Cerebellum (tissue), 4 donors: ENCODE measurements at places on chromosomes 7 and 10. TPM values are rescaled to one million over a fixed set of nuclear protein-coding genes. Genes with fewer than 3 reads are reported as not detected.

Gene FOXP2
- total RNA-seq, result 228 TPM

Gene ITIH2
- 14.0 TPM for total RNA-seq

Gene INMT
- total RNA-seq, result 0.73 TPM

Gene TPST1
- total RNA-seq, result 45.0 TPM

Gene ZNF33B
- total RNA-seq, result 50.5 TPM

Gene GPER1
- total RNA-seq, result 0.73 TPM

Gene ACHE
- 14.4 TPM for total RNA-seq

Gene NPSR1
- 4.4 TPM for total RNA-seq

Gene AKR1D1
- not detected for total RNA-seq

Gene TRIM50
- total RNA-seq, result not detected

Gene CALN1
- 14.9 TPM for total RNA-seq

- DNase-seq, result peak; percentile 4
Measured at GRCh38 chr7:80659120-80660055, 20.9 kb downstream of the CD36 start.

- DNase-seq, result no peak
Measured at GRCh38 chr7:32643194-32643593, 147.9 kb downstream of the AVL9 start.

DNA sequence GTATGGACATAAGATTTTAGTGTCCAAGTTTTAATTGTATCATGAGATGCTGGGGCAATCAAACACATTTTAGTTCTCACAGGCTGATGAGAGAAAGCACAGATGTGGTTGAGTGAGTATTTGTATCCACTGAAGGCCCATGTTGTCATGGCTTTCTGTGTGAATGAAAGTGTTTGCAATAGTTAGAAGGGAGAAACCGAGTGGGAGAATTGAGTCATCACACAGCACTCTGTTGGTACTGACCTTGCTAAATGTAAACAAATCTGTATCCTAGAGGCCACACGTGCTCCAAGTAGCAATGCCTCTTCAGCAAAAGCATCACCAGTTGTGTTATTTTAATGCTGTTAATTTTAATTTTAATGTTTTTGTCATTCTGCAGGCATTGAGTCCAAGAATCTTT lies 121.2 kb downstream of the EMX2 start:
- DNase-seq, result no peak

GRCh38 chr10:124688889-124689670 lies 55.1 kb downstream of the FAM53B start:
- DNase-seq, result no peak

DNA sequence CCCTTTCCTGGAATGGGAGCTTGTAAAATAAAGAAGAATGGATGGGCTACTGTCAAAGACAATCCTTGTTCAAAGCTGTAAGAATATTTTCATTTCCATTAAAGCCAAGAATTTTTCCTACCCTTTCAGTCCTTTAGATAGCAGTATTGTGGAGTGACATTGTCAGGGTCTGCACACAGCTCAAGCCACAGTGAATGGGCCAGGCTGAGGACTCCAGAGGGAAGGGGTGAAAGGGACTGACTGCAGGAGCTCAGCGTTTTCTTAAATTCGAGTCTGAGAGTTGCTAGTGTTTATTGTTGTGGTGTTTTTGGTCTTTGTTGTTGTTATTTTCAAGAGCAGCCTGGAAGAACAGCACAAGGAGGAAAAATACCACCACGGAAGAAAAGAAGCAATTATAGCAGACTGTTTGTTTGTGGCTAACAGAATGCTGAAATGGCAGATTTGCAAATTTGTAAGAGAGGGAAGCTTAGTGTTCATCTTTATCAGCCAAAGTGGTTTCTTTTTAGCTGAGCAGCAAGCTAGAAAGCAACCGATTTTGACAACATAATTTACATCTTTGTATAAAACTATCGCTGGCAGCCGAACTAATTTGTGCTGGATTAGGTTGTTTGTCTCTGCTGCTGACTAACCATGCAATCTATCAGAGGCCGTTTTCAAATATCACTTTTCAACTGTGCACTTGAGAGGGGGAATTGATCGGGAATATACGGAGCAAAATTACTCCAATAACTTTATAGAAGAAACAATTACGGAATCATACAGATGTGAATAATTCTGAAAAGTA lies 192.1 kb downstream of the LRMDA start:
- DNase-seq, result no peak

DNA sequence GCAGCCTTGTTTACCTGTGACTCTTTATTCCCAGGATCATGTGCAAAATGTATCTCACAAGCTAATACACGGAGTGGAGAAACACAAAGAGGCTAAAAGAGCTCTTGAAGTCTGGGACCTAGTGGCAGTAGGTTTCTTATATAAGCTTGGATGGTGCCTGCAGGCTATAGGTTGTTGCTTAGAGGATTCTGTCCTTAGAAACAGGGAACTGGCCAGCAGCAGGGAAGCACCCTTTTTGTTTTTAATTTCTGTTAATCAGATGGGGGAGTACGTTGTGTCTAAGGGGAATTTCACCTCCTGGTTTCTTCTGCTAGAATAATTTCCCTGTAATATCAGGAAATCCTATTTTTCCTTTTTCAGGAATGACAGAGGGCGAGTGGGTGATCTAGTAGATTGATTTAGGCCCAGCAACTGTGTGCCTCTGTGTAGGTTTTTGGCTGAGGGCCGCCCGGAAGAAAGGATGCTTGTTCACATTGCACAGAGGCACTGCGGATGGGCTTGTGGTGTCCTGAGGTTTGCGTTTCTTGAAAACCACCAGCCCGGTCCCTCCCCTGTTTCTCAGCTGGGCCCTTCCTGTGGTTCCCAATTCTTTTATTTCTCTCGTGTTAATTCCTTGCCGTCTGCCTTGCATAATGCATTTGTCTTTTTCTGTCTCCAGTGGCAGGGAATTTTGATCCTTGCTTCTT lies 158.0 kb downstream of the CAMK1D start:
- DNase-seq, result no peak

GRCh38 chr7:94616855-94617254 lies 39.1 kb downstream of the SGCE start:
- DNase-seq, result no peak

DNA sequence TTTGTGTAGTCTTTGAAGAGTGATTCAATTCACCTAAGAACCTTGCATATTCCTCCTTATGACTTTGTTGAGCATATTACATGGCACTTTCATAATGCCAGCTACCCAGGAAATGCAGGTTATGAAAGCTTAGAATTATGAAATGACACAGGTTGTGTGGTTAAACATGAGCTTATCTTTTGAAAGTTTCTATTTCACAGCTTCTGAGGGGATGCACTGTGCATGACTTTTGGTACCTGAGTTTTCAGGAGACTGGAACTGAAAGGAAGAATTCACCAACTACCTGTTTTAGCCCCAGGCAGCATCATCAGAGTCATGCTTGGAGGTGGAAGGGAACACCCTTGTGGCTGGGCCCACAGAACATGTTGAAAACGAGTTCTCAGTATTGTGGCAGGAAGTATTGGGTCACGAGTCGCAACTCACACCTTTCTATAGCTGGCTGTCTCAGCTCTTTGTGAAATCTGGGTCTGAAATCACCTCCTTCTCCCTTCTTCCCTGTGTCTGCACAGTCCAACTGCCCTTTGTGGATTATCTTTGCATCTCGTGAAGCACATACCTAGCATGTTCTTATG lies 228.2 kb downstream of the PTEN start:
- DNase-seq, result no peak

- DNase-seq, result no peak
Measured at GRCh38 chr7:84389242-84389641, 194.7 kb upstream of the SEMA3A start.

DNA sequence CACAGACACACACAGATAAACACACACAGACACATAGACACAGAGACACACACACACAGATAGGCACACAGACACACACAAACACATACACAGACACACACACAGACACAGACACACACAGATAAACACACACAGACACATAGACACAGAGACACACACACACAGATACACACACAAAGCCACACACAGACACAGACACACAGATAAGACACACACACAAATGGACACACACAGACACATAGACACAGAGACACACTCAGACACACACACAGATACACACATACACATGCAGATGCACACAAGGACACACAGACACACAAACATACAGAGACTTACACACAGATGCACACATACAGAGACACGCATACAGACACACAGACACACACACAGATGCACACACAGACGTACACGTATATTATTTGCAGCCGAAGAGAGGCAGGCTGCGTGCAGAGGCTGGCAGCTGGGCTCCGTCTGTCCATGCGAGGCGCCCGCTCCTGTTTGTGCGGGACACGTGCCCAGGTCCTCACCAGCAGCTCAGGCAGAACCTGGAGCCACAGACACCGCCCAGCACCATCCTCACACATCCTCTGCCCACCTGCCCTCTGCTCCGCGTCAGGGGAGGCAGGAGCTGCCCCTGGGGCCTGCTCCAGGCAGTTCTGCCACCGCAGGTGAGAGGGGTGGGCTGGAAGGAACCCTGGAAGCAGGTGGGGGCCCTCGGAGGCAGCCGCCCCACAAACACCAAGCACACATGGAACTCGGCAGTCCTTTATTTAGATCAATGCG lies 1.2 kb downstream of the CALML5 start:
- no peak for DNase-seq

DNA sequence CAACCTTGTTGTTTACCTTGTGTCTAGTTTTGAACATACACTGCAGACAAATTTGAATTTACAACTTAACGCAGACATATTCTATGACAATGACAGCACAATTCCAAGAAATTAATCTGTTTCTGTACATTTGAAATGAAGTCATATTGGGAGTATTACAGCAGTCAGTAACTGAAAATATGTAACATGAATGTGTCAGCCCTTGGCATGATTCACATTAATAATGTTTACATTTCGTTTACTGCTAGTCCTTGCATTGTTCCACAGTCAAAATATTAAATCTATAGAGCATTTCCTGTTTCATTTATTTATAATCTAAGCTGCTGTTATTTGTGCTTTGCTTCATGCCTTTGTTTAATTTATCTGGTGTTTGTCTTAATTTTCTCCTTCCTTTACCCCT lies 80.4 kb downstream of the NOC3L start:
- DNase-seq, result no peak

GRCh38 chr10:71217266-71218045 lies 5.1 kb downstream of the UNC5B start:
- no peak for DNase-seq

- DNase-seq, result no peak
Measured at GRCh38 chr10:132832186-132832969, 46.4 kb upstream of the NKX6-2 start.

DNA sequence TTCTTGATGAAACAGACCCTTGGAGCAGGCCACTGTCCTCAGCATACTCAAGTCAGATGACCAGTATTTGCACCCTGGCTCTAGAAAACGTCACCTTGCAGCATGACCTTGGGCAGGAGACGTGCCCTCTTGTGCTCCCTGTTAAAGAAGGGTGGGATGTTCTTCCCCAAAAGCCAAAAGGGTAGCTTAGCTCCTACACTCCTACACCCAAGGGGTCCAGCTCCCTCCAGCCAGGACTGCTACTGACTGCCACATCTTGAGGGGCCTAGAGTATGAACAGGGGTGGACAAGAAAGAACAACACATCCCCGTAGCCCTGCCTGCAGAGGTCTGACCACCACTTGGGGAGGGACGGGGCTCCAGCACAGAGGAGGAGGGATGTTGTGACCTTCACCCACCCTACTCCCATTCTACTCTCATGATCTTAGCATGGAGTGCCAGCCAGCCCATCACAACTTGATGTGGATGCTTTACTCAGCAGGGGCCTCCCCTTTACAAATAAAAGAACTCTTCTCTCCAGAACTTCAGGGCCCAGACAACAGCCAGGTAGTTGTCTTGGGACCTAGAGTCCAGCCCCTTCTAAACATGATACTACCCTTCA lies 165.3 kb upstream of the ZMIZ1 start:
- no peak for DNase-seq

GRCh38 chr7:114916261-114916892 lies 5.5 kb upstream of the MDFIC start:
- no peak for DNase-seq

DNA sequence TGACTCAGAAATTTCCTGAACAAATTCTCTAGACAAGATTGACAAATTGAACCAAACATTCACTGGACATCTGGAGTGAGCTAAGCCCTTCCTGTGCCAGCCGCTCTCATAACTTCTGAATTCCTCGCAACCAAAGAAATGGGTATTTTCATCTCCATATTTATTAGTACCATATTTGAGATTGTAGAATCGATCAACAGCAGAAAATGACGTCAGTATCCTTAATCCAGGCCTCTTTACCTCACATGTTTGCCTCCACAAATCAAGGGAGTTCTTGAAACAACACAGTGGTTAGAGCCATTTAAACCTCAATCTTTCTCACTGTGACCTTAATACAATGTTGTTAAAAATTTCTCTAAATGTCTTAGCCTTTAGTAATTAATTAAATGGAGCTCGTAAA lies 735.6 kb upstream of the SORCS1 start:
- no peak for DNase-seq

DNA sequence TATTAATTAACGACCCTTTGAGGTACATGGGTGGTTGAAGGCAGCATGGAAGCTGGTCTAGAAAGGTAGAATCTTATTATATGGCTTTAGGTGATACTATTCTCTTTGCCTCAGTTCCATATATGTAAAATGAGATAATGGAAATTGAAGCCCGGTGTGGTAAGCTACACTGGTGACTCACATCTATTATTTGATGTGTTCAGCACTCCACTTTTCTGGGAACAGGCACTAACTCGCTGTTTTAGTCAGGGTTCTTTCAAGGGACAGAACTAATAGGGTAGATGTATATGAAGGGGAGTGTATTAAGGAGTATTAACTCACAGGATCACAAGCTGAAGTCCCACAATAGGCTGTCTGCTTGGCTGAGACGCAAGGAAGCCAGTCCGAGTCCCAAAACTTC lies 4.4 kb upstream of the TRUB1 start:
- no peak for DNase-seq

GRCh38 chr7:84194484-84195271 lies at the start of gene SEMA3A:
TSS of gene SEMA3A (minus strand) at chr7:84194789. CDS start at chr7:84194586, 203 bp downstream.
- DNase-seq, result no peak

DNA sequence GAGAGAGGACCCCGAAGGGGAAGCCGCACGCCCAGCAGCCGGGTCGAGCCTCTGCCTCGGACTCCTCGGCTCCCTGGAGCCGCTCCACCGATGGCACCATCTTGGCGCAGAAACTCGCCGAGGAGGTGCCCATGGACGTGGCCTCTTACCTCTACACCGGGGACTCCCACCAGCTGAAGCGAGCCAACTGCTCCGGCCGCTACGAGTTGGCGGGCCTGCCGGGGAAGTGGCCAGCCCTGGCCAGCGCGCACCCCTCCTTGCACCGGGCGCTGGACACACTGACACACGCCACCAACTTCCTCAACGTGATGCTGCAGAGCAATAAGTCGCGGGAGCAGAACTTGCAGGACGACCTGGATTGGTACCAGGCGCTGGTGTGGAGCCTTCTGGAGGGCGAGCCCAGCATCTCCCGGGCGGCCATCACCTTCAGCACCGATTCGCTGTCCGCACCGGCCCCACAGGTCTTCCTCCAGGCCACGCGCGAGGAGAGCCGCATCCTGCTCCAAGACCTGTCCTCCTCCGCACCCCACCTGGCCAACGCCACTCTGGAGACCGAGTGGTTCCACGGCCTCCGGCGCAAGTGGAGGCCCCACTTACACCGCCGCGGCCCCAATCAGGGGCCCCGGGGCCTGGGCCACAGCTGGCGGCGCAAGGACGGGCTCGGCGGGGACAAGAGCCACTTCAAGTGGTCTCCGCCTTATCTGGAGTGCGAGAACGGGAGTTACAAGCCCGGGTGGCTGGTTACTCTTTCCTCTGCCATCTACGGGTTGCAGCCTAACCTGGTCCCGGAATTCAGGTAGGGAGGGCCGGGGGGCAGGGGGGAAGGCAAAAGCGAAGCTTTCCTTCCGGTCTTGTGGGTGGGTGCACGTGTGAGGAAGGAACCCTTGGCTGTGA lies 973 bp downstream of the GPR158 start:
- peak; percentile 26 for DNase-seq
